ENCODE measurements at places on chromosomes 2 and 18. TPM values are rescaled to one million over a fixed set of nuclear protein-coding genes. Genes with fewer than 3 reads are reported as not detected.

DNA sequence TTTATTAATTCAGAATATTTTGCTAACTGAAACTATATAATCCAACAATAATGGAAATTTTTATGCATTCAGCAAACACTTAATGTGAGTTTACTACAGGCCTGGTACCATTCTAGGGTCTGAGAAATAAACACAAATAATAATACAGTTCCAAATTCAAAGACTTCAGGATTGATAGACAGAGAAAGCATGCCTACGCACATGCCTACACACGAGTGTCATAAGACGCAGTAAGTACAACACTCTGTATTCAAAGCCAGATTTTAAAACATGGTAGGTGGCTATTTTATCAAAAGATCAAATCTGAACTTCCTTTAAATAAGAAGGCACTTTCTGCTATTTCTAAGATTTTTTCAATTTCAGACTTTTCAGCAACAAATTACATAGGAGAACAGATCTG is 346.9 kb downstream of the NCKAP5 start:
- DNase-seq: no peak

GRCh38 chr2:36416370-36417165 is 61.0 kb downstream of the CRIM1 start:
- DNase-seq: no peak

- no peak for DNase-seq
Measured at GRCh38 chr2:9634133-9634532, 3.3 kb upstream of the YWHAQ start.

GRCh38 chr18:46484971-46485370 is 172.0 kb downstream of the LOXHD1 start:
- DNase-seq: no peak

GRCh38 chr2:159098921-159099411 is 130.5 kb downstream of the TANC1 start:
- DNase-seq: no peak

- DNase-seq: no peak
Measured at GRCh38 chr2:241882091-241882625, 12.6 kb downstream of the RTP5 start.

DNA sequence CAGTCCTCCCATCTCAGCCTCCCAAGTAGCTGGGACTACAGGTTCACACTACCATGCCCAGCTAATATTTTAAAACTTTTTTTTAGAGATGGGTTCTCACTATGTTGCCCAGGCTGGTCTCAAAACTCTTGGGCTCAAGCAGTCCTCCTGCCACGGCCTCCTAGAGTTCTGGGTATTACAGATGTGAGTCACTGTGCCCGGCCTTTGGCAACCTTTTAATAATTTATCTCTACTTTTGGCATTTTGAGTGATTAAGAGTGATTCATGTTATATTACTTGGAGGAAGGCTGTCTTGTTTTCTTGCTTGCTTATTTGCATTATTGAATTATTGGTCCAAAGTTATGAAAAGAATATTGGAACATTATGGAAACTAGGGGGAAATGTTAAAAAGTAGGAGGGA is 24.3 kb downstream of the NCOA1 start:
- no peak for DNase-seq

GRCh38 chr2:11532416-11533055 is 1.3 kb upstream of the GREB1 start:
- DNase-seq: no peak

- DNase-seq: no peak
Measured at GRCh38 chr18:41789001-41789400, 166.0 kb upstream of the PIK3C3 start.

DNA sequence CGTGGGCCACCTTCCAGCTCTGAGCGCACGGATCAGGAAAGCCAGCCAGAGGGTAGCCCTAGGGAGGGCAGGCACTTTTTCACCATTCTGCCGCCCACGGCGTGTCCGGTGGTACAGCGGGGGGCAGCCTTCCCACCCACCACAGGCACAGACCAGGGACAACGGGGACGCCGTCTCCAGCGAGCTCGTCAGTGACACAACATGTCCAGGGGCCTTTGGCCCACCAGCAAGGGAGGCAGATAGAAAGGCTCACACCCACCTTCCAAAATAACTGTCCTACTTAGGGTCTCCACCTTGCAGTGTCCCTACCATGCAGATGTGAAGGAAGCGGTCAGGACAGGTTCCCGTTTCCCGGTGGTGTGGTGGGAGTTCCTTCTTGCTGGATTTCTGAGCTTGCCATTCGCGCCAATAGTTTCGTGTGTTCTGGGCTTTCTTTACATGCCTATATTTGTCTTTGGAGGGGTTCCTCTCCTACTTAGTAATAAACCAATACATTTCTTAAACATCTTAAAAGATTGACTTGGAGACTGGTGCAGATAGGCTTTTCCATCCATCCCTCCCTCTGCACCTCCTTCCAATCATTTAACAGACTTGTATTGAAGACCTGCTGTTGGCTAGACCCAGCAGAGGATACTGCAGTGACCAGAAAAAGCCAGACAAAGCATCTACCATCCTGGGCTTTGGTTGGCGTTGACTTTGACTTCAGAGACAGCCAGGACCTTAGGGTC is 872 bp downstream of the ASB1 start:
- no peak for DNase-seq

DNA sequence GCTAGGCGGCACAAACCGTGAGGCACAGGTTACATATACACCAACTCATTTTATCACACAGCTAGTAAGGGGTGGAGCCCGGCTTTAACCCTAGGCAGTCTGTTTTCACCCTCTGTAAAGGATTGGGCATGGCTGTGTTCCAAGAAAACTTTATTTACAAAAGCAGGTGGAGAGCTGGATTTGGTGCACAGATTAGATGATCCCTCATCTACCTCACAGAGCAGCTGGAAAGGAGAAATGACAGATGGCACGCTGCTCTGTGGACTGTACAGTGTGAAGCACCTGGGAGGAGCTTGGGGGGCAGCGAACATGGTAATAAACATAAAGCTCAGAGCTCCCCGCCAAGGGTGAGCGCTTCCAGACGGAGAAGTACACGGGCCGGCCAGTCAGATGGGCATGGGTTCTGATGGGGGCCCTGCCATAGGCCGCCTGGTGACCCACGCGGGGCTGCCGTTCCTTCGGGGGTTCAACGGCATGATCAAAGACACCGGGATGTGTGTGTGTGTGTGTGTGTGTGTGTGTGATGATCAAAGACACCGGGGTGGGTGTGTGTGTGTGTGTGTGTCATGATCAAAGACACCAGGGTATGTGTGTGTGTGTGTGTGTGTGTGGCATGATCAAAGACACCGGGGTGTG is 862 bp upstream of the TMEM177 start:
- DNase-seq: no peak

DNA sequence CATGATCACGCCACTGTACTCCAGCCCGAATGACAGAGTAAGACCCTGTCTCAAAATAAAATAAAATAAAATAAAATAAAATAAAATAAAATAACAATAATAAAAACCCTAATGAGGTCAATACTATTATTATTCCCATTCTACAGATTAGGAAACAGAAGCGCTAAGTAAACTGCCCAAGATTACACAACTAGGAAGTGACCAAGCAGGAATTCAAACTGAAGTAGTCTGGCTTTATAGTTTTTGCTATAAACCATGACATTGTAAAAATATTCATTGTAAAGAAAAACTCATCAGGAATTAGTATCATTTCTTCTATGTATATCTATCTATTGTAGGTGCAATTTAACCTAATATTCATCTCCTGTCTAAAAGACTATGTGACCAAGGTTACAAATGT is 1.2 kb downstream of the PLEKHM3 start:
- DNase-seq: no peak

- no peak for DNase-seq
Measured at GRCh38 chr2:224063298-224063648, 24.2 kb upstream of the SERPINE2 start.

DNA sequence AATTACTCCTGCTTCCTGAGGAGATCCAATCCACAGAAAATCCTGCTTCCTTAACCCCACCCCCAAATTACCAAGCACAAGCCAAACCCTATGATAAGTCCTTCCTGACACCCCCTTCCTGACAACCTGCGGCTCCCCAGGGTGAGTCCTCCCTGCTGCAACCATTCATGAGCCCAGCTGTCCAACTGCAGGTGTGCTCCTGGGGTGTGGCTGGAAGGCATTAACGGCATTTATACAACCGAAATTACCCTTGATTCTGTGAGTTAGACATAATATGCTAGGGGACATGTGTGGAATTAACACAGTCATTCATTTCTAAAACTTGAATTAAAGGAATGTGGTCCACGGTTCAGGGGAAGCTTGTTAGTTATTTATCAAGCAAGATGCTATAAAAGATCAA is 119.0 kb upstream of the ALKAL2 start:
- no peak for DNase-seq

The USP37 gene
- 22.6 TPM for polyA plus RNA-seq

The EN1 gene
- polyA plus RNA-seq: not detected

The MC4R gene
- polyA plus RNA-seq: not detected

The LTBP1 gene
- 74.6 TPM for polyA plus RNA-seq

The ABCG5 gene
- 0.75 TPM for polyA plus RNA-seq

The EGR4 gene
- not detected for polyA plus RNA-seq

The KRTCAP3 gene
- 9.5 TPM for polyA plus RNA-seq

The FASTKD2 gene
- 40.5 TPM for polyA plus RNA-seq
